NCI-H510A treated with DMSO at 0.1 percent for 48 hours (cell line): ENCODE measurements at places on chromosomes 13 and 19.

- DNase-seq, result no peak
Observed at GRCh38 chr13:97174638-97175037, 47.5 kb upstream of the MBNL2 start.

DNA sequence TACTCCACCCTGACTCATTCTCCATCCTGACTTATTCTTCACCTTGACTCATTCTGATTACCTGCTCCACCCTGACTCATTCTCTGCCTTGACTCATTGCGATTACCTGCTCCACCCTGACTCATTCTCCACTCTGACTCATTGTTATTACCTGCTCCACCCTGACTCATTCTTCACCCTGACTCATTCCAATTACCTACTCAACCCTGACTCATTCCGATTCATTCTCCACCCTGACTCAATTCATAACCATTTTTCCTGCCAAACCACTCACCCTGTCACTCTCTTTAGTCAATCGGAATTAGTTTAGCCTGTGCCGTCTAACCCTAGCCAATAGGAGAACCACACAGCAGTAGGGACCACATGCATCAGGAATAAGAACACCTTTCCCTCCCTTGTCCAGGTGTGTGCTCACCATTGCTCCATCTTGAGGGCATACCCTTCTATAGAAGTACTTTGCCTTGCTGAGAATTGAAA, 1227.4 kb upstream of the PCDH20 start:
- no peak for DNase-seq

GRCh38 chr13:113728571-113729054, 30.4 kb upstream of the TMEM255B start:
- no peak for DNase-seq

DNA sequence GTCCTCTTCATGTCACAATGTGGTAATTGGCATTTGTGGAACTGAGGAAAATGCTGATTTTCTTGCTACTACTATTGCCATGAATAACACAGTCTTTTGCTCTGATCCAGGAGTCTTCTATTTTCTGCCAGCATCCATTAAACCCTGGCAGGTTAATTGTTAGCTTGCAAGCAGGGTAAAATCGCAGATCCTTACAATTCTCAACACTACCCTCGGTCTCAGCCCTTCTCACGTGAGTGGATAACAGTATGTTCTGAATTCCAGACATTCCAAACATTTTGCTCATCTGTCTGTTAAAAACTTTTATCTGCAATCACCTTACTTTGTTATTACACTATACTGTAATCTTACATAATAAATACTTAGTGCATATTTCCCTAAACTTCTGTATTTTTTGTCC, 251.3 kb upstream of the ATXN8OS start:
- DNase-seq, result no peak

- no peak for DNase-seq
Observed at GRCh38 chr19:54207983-54208783, 7.5 kb downstream of the RPS9 start.

DNA sequence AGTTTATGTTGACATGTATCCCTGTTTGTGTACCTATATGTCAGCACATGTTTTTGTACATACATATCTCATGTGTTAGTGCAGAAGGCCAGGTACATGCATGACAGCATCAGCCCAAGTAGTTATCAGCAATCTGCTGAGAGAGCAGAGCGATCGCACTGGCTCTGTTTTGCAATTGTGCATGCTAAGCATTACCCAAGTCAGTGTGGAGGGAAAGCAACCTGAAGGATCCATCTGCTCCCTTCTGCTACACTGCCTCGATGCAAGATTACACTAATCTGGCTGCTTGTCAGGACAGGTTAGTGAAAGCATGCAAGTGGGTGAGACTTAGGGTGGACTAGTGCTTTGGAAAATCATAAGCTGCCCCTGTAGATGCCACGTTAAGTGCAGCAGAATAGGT, 211.8 kb downstream of the PCCA start:
- DNase-seq, result no peak

- DNase-seq, result no peak
Observed at GRCh38 chr19:13238891-13239534, 88.8 kb downstream of the IER2 start.

GRCh38 chr13:32135655-32136054, 104.1 kb downstream of the FRY start:
- DNase-seq, result no peak

DNA sequence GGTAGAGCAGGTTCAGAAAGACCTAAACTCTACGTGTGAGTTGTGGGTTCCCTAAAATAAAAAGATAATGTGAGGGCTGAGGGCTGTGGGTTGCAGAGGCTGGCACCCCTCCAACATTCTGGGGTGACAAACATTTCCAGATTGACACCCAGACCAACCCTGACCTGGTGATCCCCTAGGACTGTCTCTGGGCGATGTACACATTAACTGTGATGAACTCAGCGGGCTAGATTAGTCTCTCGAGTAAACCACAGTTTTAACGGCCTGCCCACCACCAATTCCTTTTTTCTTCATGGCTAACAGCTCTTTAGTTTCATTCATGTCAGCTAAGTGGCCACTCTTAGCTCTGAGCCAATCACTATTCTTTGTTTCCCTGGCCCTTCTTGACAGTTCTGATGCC, 24.8 kb downstream of the SIAH3 start:
- DNase-seq, result no peak

DNA sequence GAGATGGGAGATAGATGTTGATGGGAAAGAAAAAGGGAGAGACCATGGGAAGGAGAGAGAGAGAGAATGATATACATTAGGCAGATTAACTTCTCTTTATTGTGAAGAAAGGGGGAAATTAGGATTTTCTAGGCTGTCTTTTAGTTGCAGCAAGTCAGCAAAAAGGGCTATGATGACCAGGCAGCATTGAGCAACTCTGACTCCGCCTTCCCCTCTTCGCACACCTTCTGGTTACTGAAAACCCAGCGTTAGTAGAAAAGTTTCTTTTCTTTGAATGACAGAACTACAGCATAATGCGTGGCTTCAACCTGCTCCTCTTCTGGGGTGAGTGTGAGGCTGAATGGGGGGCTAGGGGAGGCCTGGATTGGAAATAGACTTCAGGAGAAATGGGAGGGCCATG, at the start of gene ADGRE1:
TSS of gene ADGRE1 (plus strand) at position 264 of the 400 bp plus-strand sequence. CDS start at position 294, 30 bp downstream.
- DNase-seq, result no peak

DNA sequence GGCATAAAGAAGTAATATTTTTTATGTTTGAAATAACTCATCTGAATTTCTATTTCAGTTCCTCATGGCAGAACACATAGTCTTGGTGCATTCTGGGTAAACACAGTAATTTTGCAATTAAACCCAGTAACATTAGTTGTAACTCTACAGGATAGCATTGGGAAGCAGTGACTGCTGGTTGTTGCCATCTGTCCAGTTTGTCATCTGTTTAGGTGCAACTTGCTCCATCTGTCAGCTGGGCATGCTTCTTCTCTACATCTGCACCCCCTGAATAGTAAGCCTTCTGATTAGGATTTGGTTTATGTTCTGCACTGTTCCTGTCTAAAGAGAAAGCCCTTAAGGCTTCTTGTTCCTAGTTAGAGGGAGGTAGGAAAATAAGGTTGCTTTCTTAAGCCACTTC, 63.5 kb upstream of the CSNK1A1L start:
- no peak for DNase-seq
